IPS DF 19.7 (cell line): ENCODE measurements at places on chromosomes 1 and 21.

- DNase-seq = no peak
Measured at GRCh38 chr21:44749116-44749758, 37.9 kb upstream of the TSPEAR start.

DNA sequence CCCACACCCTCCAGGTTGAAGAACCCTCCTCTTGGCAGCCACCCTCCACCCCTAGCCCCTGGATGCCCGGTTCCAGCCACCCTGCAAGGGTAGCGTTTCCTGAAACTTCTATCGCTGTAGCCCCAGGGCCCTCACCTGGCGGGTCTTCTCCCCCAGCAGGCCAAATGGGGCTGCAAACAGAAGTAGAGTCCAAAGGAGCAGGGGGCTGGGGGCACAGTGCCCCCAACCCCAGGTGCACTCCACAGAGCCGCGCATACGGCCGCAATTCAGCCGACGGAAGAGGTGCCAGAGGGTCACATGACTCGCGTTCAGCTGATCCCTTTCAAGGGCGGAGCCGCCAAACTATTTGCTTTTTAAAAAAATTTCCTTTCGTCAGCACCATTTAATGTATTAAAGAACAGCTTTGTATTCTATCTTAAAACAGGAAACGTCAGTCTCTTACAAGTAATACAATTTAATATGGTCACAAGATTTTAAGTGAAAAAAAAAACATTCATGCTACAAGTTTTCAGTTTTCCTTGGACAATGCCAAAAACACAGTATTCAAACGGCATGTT, at the start of gene GLMP:
Gene GLMP, minus strand, starts transcription at position 289 of the 557 bp plus-strand sequence. Its CDS starts 34 bp downstream, at position 255.
- no peak for DNase-seq

- DNase-seq = no peak
Measured at GRCh38 chr1:222711319-222712252, 705 bp downstream of the AIDA start.

- DNase-seq = no peak
Measured at GRCh38 chr1:96048572-96049212, 672.9 kb upstream of the PTBP2 start.

DNA sequence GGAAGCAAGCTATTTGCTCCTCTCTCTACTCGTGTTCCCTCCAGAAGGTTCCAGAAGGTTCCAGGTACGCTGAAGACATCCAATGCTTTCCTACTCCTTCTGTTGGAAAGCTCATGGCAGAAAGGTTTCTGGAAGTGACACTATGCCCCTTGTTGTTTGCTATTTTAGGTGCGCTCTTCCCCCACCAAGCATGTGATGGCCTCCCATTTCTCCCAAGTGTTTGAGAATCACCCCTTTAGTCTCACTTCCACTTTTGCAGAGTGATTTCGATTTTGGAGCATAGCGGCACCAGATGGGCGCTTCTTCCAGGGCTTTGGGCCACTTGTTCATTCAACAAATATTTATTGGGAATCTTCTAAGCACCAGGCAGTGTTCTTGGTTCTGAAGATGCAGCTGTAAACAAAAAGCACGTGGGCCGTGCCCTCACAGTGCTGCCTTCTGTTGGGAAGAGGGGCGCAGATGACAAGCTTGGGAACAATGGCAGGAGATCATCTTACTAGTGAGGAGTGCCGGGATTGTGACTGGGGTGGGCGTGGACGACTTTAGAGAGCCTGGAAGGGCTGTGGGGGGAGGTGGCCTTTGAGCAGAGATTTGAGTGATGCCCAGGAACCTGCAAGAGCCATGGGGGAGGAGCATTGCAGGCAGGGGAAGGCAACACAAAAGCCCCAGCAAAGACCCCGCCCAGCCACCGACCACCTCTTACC, 43.0 kb upstream of the TARDBP start:
- DNase-seq = peak; percentile 59

GRCh38 chr21:37748351-37748750, 167.9 kb downstream of the KCNJ6 start:
- DNase-seq = no peak

- DNase-seq = no peak
Measured at GRCh38 chr21:43194303-43195120, 25.7 kb downstream of the CRYAA start.

- DNase-seq = no peak
Measured at GRCh38 chr1:156655151-156655903, 13.4 kb downstream of the BCAN start.

- DNase-seq = no peak
Measured at GRCh38 chr1:30001011-30001731, 722.2 kb downstream of the MATN1 start.

DNA sequence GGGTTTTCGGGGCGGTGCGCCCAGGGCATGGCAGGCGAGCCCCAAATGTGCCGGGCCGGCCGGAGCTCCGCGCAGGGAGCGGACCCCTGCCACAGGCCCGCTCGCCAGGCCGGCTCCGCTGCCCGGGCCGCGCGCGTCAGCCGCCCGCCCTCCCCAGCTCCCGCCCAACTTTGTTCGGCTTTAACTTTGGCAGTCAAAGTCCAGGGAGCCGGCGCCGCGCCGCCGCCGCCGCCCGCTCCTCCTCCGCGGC, 488 bp downstream of the SLC35D1 start:
- no peak for DNase-seq
